ENCODE measurements at places on chromosomes 3 and 15.

GRCh38 chr15:81785181-81785580, 260.6 kb downstream of the MEX3B start:
- DNase-seq: no peak

DNA sequence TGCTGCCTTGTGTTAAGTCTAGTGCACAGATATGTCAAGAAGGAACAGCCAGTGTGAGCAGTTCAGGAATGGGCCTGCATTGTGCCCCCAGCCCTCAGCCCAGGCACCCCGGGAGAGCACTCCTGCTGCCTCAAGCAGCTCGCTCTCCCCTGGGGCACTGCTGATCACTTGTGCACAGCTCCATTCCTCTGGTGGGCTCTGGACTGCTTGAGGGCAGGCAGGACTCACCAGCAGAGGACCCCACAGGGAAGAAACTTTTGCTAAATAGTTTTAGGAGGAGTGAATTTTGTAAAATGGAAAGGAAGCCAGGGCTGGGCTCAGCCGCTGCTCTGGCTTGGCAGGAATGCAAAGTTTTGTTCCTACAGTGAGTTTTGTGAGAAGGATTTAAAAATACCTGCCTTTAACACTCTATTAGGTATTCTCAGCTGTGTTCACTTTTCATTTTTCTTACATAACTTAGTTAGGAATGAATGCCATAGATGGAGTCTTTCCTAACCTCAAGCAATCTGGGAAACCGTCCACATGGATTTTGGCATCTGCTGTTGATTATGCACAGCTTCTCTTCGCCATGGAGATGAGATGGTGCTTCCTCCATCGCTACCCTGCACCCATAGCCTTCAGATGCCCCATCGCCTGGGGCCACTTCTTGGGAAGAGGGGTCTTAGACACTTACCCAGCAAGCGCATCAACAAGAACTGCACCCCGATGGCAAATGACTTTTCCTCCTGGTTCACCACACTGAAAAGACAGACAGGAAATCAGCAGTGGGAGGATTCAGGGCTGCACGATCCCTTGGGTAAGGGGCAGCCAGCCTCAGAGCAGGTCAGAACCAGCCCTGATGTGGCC, 42.3 kb upstream of the RAB6B start:
- no peak for DNase-seq

GRCh38 chr3:137769322-137770065, 5.4 kb downstream of the SOX14 start:
- no peak for DNase-seq

GRCh38 chr3:19734453-19734852, 199.6 kb downstream of the EFHB start:
- no peak for DNase-seq

GRCh38 chr3:101377796-101378195, 57.4 kb upstream of the IMPG2 start:
- peak; percentile 15 for DNase-seq

DNA sequence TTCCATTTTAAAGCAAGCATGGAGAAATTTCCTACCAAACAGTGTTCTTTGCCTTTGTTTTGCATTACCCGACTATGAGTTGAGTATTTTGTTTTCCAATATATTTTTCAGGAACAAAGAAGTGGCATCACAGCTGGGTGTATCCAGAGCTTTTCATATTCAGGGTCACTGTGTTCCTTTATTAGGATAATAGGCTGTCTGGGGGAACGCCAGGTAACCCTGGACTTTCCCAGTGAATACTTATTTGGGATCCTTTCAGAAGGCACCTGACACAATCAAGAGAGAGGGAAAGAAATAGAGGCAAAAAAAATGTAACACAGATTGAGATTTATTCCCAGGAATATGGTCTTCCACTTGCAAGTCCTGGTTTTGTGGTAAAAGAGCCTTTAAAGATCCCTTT, 44.4 kb downstream of the PAQR5 start:
- no peak for DNase-seq

- no peak for DNase-seq
Observed at GRCh38 chr3:11382146-11382745, 110.0 kb downstream of the ATG7 start.

GRCh38 chr3:134753999-134754742, 40.9 kb upstream of the EPHB1 start:
- DNase-seq: no peak

GRCh38 chr3:143002083-143002712, 828 bp downstream of the U2SURP start:
- peak; percentile 12 for DNase-seq

- DNase-seq: peak; percentile 58
Observed at GRCh38 chr3:120678331-120678947, 3.6 kb downstream of the HGD start.

GRCh38 chr15:57059026-57059660, 140.7 kb downstream of the TCF12 start:
- no peak for DNase-seq

GRCh38 chr3:113769551-113769950, 22.7 kb downstream of the ATP6V1A start:
- DNase-seq: peak; percentile 35

DNA sequence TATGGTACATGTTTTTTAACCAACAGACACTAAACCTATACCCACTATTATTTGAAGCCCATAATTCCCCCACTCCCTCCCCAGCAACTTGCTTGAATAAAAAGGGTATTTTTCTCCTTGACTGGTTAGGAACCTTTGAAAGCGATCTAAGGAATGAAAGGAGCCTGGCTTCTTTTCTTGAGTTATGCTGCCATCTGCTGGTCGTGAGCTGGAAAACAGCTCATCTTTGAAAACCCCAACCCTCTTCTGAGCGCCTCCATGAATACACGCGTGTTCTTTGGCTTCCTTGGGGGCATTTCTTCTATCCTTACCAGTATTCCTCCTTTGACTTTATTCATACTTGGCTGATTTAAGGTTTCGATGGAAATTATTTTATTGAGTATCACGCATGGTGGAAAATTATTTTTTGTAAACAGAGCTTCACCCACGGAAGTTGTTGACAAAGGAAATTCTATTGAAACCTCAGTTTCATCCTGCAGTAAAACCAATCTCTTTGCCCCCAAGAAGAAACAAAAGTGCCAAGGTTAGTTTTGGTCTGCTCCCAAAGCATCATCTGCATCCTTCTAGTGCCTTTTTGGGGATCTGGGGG, 171.6 kb downstream of the SV2B start:
- DNase-seq: peak; percentile 54

DNA sequence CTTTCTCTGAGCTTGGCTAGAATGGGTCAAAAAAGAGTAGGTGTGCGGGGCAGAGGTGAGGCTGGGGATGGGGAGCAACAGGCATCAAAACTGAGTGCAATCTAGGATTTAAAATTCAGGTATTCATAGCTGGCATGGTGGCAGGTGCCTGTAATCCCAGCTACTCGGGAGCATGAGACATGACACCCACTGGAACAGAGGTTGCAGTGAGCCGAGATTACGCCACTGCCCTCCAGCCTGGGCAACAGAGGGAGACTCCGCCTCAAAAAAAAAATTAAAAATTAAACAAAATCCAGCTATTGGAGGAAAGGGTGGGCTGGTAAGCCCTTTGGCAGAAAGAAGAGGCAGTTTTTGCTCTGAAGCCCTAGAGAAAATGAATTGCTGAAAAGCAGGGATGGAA, 485.8 kb upstream of the PROK2 start:
- no peak for DNase-seq

- DNase-seq: no peak
Observed at GRCh38 chr3:169842960-169843359, 26.8 kb downstream of the LRRC31 start.

- no peak for DNase-seq
Observed at GRCh38 chr15:60760646-60761504, 281.9 kb upstream of the ICE2 start.
